ENCODE measurements at places on chromosomes 5 and 9.

GRCh38 chr9:79430619-79431018 is 141.1 kb upstream of the TLE4 start:
- no peak for DNase-seq

DNA sequence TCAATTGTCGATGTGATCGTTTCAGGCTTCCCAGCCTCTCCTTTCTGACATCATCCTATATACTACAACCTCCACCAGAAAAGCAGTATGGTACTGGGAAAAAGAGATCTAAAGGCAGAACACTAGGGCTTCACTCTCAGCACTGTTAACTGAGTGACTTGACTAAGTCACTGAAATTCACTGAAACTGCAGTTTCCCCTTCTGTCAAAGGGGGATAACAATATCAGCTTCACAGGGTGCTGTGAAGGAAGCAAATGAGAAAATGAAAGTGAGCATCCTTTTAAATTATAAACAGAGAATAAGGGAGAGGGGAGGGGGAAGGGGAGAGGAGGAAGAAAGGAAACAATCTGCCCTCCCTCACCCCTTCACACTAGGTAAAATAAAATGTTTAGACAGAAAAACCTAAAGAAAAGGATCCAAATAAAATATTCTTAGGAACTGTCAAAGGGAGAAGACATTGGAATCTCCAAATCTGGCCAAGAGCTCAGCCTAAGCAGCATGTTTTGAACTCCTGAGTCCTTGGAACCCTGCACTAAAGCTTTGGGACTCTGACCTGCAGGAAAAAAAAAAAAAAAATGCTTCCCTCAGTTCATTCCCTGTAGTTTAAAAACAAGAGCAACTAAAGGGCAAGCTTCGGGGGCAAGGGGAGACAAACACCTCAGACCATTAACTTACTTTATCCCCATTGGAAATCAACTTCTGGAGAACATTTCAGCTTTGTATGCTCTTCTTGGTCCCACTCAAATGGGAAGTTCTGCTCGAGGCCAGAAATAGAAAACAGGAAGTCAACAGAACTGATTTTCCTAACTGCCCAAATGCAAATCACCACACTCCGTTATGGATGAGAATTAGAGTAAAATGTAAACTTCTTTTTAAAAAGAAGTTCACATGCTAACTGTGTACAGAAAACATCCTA is 178.3 kb downstream of the DEPDC1B start:
- no peak for DNase-seq

GRCh38 chr5:75648712-75649111 is 37.5 kb downstream of the ANKDD1B start:
- DNase-seq: no peak

GRCh38 chr9:974031-974995 is 2.1 kb upstream of the DMRT3 start:
- no peak for DNase-seq

DNA sequence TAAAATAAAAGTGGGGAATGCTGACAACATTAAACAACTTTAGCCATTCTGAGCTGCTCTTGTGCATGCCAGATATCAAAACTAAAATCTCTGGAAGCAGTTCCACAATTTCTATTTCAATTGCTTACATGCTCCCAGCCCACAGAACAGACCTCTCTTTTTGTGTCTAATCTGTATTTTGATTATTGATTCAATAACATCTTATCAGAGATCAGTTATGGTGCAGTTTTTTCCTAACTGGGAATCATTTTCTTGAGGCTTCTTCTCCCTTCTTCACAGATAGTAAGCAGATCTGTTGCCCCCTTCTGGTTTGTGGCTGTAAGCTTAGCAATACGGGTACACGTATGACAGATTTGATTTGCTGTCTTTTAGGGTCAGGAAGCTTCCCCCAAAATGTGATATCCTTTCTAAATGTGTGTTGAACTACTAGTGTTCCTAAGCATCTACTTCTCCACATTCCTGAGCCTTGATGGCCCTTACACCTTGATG is 39.4 kb downstream of the MRPS27 start:
- DNase-seq: no peak

GRCh38 chr5:178199581-178200434 is 4.5 kb upstream of the HNRNPAB start:
- DNase-seq: no peak

GRCh38 chr9:94758880-94759279 is 32.4 kb downstream of the AOPEP start:
- DNase-seq: no peak

DNA sequence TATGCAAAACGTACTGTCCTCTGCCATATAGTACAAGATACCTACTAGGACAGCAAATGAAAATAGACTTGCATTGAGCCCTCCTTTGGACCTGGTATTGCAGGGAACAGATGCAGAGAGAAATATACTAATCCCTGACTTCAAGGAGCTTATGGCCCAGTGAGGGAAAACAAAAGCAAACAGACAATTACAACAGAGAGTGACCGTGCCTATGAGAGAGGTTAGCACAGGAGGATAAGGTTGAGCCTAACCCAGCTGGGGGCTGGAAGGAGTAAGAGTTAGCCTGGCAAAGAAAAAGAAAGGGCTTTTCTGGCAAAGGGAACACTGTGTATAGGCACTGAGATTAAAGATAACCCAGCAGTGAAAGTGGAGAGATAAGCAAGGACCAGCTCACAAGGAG is 5.5 kb downstream of the CDC26 start:
- no peak for DNase-seq

DNA sequence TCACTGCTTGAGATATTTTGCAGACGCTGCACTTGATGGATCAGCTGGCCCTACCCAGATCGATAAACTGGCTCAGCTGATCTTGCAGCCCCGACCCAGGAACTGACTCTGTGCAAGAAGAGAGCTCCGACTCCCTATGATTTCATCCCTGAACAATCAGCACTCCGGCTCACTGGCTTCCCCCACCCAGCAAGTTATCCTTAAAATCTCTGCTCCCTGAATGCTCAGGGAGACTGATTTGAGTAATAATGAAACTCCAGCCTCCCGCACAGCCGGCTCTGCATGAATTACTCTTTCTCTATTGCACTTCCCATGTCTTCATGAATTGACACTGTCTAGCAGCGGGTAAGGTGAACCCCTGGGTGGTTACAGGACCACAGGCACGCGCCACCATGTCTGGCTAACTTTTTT is 16.9 kb upstream of the NANS start:
- DNase-seq: no peak

- no peak for DNase-seq
These were observed 61.5 kb upstream of the NUDT12 start for GRCh38 chr5:103624035-103624480.

DNA sequence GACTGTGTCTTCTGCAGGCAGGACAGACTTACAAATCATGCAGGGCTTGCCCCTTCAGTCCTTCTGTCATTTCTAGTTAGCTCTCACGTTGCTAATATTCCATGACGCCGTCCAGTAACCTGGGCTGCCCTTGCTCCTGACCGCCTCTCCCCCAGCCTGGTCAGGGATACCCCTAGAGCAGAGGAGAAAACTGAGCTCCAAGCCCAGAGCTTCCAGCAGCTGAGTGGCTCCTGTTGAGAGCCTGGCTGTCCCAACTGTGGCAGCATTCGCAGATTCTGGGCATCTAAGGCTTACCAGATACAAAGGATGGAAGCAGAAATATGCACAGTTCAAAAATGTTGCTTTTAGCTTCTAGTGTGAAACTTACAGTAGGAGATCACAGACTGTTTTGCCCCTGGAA is 185.2 kb downstream of the CD180 start:
- DNase-seq: no peak

GRCh38 chr5:98825582-98826375 is 52.3 kb downstream of the RGMB start:
- no peak for DNase-seq

DNA sequence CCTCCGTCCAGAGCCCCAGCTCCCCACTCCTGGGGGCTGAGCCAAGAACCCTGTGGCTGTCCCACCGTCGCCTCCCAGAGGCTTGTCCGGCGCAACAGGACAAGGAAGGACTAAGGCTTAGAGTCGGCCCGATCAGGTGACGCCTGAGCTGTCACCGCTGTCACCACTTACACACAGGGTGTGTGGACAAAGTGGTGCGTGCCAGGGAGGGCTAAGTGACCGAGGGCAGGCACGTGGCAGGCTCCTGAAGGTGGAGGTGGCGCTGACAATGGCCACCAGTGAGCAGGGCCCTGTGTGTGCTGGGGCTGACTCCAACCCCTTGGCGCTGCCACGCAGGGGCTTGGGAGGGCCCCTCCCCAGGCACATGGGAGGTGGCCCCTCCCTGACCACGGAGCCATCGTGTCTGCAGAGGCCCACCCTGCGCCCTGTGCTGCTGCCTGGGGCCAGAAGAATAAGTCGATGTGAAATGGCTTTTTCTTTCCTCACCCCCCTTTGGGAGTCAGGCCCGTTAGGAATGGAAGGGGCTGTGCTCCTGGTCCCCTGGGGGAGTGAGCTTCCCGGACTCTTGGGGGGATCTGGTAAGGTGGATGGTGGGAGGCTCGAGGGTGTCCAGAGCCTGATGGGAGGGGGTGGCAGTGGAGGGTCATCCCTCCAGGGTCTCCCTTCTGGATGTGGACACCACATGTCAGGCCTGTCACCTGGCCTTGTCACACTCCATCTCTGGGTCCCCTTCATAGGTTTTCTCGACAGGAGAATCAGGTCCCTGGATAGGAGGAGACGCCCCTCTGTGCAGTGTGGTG is 2.6 kb upstream of the GPSM1 start:
- DNase-seq: no peak

- no peak for DNase-seq
These were observed 108.3 kb upstream of the FER start for GRCh38 chr5:108639366-108639765.

DNA sequence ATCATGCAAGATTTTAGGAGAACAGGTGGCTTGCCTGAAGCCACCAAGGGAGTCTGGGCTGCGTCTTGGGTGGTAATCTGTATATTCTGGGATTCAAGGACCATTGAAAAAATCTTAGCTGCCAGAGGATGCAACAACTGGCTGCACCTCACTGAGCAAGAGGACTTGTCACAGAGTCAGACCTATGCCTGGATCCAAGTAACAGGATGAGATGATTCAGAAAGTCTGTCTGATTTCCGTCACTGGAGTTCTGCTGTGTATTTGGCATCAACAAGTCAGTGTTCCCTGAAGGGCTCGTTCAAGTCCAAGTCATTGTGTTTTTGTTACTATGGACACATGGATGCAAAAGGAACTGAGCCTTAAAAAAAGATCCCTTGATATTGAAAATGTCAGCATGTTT is 37.8 kb upstream of the CARTPT start:
- DNase-seq: no peak

GRCh38 chr5:169763376-169764017 is 126.4 kb downstream of the DOCK2 start:
- no peak for DNase-seq

- no peak for DNase-seq
These were observed 73.3 kb downstream of the INSL6 start for GRCh38 chr9:5112109-5112592.

DNA sequence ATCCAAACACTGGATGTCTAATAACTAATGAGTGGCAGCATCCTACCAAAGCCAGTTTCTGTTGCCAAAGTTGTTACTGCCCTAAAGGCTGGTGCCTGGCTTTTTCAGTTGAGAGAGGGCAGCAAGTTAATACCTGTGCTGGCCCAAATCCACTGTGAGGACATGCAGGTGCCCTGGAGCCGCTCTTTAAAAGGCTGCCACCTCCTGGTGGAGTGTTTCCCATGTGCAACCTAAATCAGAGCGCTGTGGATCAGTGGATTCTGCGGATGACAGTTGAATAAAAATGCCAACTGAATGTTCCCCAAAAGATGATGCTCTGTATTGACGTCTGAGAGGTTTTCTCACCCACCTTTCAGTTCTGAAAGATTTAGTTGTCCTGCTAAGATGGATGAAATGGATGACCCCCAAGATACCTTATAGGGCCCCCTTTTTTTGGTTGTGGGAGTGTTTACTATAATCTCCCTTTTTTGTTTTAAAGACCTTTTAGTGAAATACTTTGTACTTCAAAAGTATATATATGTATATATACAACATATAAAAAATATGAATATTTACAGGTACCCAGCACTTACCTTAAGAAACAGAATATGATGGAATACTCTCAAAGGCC is 146.4 kb downstream of the EGFLAM start:
- DNase-seq: no peak

DNA sequence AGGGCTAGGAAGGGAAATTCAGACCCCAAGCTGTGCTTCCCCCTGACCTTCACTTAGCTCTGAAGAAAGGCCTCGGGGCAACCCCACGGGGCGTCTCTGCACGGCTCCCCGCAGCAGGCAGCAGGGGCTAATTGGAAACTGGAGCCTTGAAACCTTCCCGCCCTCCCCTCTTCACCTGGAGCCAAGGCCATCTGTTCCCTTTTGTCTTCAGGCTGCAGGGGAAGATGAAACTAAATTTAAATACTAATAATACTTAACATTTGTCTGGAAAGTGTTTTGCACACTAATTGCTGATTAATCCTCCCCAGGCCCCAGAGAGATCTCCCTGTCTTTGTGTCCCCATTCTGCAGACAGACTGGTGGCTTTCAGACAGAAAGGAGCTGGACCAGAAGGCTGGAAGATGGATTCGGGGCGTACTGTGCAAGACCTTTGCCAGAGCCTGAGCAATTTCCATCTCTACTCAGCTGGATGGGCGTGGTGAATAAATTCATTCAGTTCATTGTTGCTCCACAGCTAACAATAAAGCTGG is 34.1 kb upstream of the CPLX2 start:
- DNase-seq: no peak

- no peak for DNase-seq
These were observed 10.0 kb downstream of the TENT4A start for GRCh38 chr5:6723122-6723815.

- DNase-seq: no peak
These were observed 10.6 kb downstream of the PCDH1 start for GRCh38 chr5:141867651-141868050.

DNA sequence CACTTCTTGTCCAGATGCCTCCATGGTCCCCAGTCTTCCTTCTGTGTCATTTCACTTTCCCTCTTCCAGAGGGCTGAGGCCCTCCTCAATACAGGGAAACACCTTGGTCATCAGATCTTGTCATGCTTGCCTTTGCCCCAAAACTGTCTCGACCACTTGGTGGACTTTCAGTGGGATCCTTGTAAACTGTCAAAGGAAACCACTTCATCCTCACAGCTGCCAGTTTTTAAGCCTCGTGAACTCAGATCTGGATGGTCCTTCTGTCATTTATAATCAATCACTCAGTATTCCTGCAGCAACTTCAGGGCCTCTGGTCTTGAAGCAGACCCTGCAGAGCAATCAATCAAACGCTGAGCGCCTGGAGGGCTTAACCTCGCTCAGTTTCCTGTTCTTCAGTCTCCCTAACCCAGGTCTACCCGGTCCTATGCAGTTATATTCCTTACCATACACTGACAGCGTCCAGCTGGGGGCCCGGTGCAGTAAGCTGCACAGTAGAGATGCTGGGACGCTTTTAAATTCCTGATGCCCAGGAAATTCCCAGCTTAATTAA is 74.6 kb downstream of the GOLPH3 start:
- DNase-seq: no peak

- DNase-seq: no peak
These were observed 46.5 kb downstream of the DUSP1 start for GRCh38 chr5:172724242-172725183.

DNA sequence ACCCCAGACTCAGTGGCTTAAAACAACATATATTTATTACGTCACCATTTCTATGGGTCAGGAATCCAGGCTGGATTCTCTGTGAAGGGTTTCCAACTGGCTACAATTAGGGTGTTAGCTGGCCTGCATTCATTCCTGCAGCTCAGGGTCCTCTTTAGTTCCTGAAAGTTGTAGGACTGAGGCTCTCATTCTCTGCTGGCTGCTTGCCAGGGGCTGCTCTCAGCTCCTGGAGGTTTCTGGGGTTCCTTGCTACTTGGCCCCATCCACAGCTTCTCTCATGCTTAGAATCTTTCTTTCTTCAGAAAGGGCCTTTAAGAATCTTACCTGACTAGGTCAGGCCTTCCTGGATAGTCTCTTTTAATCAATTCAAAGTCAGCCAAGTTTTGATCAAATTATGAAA is 424.6 kb downstream of the GADD45G start:
- no peak for DNase-seq

GRCh38 chr5:126267438-126267837 is 155.8 kb upstream of the GRAMD2B start:
- no peak for DNase-seq

Data from cortex of kidney (tissue), 1 donor.